Fibroblast of skin of abdomen (primary cell): ENCODE measurements at places on chromosomes 16 and 17.
A peak's percentile ranks its signal among the peaks of the same experiment; 100 is the strongest.

DNA sequence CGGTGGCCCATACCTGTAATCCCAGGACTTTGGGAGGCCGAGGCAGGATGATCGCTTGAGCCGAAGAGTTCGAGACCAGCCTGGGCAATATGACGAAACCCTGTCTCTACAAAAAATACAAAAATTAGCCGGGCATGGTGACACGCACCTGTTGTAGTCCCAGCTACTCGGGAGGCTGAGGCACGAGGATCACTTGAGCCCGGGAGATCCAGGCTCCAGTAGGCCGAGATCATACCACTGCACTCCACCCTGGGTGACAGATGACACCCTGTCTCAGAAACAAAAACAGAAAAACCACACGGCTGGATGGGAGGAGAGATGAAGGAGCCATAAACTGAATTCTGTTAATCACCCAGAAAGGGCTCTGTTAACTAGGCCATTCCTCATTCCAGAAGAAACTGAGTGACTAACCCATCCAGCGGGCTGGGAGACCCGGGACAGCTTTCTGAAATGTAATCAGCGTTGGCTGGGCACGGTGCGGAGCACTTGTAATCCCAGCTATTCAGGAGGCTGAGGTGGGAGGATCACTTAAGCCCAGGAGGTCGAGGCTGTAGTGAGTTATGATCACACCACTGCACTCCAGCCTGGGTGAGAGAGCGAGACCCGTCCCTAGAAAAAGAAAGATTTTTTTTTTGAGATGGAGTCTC is 641 bp upstream of the NT5C3B start:
- DNase-seq: no peak

DNA sequence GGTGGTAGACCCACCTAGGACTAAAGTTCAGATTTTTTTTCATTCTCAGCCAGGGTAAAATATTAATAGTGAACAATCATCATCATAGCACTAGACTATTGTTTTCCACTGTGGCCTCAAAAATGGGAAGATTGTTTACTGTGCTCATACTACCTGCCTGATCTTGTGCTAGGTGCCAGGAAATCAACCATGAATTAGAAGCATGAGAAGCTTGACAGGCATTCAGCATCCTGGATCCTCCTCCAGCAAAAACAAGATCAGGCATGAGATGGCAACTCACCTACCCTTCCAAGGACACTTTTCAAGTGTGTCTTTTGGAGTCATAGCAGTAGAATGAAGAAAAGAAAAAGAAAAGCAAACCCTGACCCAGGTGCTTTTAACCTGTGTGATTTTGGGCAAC is 174.2 kb downstream of the CYLD start:
- DNase-seq: no peak

- DNase-seq: peak; percentile 40
These were observed 46.7 kb downstream of the WNT3 start for GRCh38 chr17:46771561-46772474.

DNA sequence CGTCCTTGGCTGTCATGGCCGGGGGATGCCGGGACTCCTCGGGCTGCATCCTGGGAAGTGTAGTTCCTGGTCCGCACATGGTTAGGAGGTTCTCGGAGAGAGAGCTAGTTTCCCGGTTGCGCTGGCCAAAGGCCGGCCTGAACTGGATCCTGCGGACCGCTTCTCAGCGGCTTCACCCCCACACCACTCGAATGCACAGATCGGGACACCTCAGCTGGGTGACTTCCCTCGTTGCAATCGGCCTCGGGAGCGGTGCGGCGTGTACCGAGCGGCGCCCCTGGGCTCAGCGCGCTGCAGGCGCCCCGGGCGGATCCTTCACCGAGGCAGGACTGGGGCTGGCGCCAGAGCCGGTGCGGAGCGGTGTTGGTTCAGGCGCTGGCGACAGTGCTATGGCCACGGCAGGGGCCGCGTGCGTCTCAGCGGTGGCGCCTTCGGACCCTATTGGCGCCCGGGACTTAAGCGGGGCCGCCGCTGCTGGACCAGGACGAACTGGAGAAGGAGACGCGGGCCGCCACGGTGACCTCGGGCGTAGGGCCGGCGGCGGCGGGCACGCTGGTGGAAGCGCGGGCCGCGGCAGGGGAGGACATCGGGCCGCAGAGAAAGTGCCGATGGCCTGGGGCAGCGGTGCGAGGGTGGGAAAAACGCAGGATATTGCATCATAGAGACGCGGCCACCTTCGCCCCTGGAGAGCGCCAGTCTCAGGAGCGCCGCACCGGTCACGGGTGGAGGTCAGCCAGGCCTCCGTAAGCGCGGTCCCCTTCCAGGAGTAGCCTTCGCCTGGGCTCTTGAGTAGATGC is 11.4 kb downstream of the ZNF629 start:
- peak; percentile 84 for DNase-seq

DNA sequence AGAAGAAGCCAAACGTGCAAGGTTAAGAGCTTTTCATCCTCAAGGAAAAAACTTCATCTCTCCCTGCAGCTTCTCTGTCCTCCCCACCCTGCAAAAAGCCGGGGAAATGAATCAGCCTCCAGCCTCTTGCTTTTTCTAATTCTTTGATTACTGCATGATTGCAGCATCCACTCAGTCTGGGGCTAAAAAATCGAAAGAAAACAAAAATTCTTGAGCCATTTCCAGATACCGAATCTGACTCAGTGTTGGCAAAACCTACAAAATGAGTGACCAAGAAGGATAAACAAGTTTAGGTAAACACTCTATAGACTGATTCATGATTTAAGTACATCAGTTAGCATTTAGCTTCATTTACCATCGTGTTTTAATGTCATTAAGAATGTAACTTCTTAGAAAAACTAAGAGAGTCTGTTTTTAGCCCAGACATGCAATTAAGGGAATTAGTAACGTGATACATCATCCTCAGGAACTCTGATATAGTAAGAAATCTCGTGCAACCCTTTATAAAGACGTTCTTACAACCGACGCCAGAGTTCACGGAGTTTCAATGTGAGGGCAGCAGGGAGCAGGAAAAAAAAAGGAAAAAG is 287.3 kb upstream of the FOXF1 start:
- DNase-seq: peak; percentile 95

GRCh38 chr17:16361874-16362273 is 8.6 kb upstream of the CENPV start:
- no peak for DNase-seq

- no peak for DNase-seq
These were observed 26.7 kb upstream of the ADORA2B start for GRCh38 chr17:15918261-15918660.

DNA sequence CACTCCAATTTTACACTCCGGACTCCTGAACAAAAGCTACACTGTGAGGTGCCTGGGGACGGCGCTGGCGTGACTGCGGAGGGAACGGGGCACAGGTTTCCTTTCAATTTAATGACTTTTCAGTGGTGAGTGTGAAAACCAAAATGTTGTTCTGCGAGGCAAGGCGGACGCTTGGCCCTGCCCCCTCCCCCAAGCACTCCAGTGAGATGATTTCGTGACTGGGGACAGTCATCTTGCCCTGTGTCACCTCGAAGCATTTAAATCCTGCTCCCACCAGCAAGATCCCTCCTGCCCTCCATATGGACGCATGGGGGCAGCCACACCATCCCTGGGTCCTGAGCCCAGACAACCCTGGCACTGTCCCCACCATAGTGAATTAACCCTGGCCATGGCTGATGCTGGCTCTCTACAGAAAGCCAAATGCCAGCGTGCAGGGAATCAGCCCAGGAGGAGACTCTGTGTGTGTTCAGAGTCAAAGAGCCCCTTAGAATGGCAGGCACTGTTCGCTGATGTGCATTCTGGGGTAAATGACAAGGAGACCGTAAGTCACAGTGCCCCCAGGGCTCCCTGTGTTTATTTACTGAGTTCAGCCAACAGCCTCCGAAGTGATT is 41.0 kb downstream of the C16orf95 start:
- no peak for DNase-seq

GRCh38 chr17:72618001-72618509 is 474.4 kb downstream of the SLC39A11 start:
- DNase-seq: no peak

DNA sequence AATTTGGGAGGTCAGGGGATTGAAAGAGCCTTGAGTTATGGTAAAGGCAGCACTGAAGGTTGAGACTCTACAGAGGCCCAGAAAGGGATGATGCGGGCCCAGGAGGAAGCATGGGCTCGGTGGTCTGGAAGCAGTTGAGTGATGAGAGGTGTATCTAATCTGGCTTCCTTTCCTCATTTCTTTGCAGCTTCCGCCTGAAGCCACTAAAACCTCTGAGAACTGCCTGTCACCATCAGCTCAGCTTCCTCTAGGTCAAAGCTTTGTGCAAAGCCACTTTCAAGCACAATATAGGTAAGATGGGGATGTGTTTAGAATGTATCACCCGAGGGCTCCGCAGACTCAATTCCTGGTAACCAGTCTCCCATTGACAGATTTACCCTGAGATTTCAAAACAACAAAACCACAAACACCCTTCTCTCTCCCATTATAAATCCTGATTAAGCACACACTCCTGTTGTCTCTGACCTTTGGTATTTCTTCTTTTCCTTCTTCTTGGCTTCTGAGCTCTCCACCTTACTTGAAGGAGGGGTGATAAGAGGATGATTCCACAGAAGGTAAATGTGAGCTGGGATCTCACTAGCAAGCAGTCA is 21.2 kb downstream of the USP43 start:
- DNase-seq: no peak

DNA sequence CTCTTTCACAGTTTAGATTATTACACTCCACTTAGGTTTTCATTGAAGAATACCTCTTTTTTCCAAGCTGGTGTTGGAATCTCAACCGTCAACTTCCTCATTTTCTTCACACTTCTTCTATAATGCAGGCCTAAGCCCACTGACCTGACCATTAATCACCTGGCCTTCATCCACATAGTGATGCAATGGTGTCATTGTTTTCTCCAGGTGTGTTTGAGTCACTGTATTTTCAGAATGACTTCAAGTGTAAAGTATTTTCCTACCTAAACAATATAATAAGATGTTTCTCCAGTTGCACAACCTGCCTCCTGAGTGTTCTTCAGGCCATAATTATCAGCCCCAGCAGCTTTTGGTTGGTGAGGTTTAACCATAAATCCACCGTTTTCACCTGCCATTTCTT is 1675.1 kb downstream of the TP53TG3F start:
- DNase-seq: no peak

GRCh38 chr17:51381262-51381661 is 120.9 kb downstream of the UTP18 start:
- DNase-seq: no peak

DNA sequence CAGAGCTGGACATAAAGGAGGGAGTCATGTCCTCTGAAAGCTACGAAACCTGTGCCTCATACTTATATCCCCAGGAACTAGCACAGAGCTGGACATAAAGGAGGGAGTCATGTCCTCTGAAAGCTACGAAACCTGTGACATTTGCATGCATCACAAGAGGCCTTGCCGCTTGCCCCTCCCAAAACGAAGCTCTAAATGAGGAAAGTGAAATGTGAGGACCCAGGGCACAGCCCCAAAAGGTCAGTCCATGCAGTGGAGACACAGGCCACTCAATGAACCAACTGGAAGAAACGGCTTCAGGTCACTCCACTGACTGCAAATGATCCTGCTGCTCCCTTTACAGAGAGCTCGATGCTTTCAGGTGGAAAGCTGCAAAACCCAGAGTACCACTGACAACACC is 38.3 kb downstream of the COG7 start:
- DNase-seq: no peak

GRCh38 chr17:81181811-81182185 is 15.8 kb upstream of the AATK start:
- no peak for DNase-seq
